Mesothelial cell of epicardium (in vitro differentiated cells): ENCODE measurements at places on chromosomes 13 and 19.

DNA sequence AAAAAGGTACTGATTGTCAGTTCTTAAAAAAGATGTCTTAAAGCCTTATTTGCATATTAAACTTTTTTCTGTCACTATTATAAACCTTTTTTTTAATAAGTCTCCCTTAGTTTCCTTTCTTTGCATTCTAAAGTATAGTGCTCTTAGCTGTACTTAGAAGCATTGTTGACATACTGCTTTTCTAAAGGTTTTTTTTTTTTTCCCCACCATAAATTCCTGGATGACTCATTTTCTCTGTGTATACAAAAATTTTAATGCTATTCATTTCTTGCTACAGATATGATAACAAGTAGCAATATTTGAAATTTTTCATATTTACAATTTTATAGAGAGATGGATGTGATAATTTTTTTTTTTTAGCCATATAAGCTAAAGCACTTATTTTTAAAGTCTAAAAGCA is 43.5 kb downstream of the METTL21C start:
- no peak for DNase-seq

DNA sequence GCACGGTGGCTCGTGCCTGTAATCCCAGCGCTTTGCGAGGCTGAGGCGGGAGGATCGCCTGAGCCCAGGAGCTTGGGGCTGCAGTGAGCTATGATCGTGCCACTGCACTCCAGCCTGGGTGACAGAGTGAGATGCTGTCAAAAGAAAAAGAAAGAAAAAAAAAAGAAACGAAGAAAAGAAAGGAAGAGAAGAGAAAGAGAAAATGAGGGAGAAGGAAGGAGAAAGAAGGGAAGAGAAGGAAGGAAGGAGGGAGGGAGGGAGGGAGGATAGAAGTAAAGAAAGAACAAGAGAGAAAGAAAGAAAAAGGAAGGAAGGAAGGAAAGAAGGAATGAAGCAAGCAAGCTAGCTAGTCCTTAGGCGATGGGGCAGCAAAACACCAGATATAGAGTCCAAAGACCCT is 14.1 kb downstream of the PTPRS start:
- DNase-seq, result no peak

- DNase-seq, result no peak
These were observed 3.0 kb upstream of the PNKP start for GRCh38 chr19:49870309-49870901.

- no peak for DNase-seq
These were observed 687 bp upstream of the FTL start for GRCh38 chr19:48964205-48965039.

DNA sequence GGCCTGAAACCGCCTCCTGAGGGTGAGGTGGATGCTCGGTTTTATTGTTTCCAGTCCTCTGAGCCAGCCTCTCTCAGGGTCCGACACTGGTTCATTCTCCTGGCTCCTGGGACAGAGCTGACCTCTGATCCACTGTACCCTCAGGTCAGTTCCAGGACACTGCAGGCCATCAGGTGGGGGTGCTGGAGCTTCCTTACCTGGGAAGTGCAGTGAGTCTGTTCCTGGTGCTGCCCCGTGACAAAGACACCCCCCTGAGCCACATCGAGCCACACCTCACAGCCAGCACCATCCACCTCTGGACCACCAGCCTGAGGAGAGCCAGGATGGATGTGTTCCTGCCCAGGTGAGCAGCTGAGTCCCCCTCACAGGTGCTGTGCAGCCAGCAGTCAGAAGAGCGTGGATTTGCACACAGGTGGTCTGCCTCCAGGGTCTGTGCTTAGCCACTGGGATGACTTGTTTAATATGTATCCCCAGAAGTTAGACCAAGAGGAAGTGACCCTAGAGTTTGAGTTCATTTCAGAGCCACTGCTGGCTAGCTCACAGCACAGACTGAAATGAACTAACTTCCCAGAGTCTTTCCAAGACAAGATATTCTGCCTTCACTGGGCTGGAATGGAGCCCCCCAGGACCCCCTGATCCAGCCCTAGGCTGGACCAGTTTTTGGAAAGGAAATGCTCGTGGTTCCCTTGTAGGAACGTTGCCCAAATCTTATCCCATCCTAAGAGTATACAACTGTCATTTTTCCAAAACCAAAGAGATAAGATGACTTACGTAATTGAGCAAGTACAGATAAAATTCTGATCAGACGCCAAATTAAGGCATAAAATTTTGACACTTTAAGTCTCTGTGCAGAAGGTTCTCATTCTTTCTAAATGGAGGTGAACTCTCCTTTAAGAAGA is 8.8 kb downstream of the SERPINE3 start:
- DNase-seq, result no peak

- no peak for DNase-seq
These were observed 33.9 kb downstream of the BBC3 start for GRCh38 chr19:47197141-47197540.

GRCh38 chr19:609004-609346 is 19.3 kb downstream of the HCN2 start:
- DNase-seq, result no peak

DNA sequence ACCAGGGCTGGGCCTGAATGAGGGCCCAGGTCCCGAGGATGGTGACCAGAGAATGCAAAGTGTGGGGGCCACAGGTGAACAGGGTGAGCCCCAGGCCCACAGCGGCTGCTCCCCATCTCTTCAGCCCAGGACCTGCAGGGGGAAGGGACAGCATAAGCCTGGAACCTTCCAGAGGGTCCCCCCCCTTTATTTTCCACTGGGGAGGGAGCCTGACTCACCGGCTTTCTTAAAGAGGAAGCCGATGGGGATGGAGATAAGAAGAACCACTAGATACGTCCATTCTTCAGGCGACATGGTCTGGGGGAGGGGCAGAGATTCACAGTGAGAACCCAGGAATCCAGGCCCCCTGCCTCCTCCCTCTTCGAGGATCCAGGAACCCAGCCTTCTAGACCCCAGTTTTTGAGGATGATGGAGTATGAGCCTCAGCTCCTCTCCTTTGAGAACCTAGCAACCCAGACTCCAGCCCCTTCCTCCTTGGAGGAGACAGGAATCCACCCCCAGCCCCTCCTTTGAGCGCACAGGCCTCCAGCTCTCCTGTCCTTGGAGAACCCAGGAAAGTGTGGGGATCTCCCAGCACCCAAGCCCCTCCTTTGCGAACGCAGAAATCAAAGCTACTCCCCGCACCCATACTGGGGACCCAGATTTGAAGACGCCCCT is 1.0 kb downstream of the MBOAT7 start:
- DNase-seq, result no peak

DNA sequence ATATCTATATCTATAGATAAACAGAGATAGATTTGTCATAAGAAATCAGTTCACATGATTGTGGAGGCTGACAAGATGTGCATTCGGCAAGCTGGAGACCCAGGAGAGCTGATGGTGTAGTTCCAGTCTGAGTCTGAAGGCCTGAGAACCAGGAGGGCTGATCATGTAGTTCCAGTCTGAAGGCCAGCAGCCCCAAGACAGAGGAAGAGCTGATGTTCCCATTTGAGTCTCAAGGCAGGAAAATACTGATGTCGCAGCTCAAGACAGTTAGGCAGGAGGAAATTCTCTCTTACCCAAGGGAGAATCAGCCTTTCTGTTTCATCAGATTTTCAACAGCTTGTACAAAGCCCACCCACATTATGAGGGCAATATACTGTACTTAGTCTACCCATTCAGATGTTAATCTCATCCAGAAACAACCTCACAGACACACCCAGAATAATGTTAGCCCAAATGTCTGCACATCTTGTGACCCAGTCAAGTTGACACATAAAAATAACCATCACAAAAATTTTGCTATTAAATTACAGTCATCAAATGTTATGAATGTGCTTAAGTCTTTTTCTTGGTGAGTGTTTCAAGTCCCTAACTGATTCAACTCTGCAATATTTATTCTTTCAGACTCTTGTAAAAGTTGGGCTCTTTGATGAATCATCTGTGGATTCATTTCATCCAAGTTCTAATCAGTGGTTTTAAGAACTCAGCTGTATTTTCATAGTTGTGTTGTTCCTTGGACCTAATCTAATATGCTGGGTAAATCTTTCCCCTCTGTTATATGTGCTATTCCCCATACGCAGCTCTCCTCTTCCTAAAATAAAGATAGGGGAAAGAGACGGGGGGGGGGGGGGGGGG is 22.7 kb upstream of the LRCH1 start:
- no peak for DNase-seq

GRCh38 chr13:50941146-50941545 is 31.6 kb downstream of the RNASEH2B start:
- no peak for DNase-seq

DNA sequence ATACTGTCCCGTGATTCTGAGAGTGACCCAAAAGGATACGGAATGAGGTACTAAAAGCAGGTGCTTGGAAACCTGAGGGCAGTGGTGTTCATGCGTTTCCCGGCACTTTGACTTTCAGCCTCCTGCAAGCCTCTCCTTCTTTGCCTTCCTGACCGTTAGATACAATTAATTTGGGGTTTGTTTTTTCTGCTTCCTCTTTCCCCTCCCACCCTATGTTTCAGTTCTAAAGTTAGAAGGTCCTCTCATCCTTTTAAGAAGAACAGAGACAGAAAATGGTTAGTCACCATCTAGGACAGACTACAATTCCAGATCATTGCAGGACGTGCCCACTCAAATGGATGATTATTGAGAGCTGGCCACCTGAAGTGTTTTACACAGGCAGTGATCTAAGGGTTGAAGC is 1.8 kb upstream of the LILRB4 start:
- no peak for DNase-seq

DNA sequence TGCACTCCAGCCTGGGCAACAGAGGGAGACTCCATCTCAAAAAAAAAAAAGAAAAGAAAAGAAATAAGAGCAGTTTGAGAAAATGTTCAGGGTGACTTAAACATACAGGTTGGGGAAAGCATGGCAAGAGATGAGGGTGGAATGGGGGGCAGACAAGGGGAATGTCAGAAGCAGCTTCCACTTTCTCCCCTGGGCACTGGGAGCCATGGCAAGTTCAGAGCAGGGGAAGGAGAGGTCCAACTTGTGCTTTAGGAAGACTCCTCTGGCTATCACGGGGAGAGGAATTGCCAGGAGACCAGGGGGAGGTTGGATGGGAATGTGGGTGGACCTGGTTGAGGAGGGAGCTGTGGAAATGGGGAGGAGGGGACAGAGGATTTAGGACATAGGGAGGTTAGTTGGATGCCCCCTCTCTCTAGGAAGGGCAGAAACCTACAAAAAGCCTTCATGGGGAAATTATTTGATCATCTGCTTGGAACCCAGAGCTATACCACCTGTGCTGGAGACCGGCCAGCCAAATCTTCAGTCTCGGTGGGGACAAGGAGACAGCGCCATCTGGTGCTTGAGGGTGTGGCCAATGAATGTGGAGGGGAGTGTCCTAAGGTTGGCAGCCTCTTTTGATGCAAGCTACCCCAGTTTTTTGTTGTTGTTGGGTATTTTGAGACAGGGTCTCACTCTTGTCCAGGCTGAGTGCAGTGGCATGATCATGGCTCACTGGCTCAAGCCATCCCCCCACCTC is 7.3 kb upstream of the STRN4 start:
- DNase-seq, result no peak
